NCI-H187 treated with DMSO at 0.1 percent for 48 hours (cell line): ENCODE measurements at places on chromosomes 6 and 20.

DNA sequence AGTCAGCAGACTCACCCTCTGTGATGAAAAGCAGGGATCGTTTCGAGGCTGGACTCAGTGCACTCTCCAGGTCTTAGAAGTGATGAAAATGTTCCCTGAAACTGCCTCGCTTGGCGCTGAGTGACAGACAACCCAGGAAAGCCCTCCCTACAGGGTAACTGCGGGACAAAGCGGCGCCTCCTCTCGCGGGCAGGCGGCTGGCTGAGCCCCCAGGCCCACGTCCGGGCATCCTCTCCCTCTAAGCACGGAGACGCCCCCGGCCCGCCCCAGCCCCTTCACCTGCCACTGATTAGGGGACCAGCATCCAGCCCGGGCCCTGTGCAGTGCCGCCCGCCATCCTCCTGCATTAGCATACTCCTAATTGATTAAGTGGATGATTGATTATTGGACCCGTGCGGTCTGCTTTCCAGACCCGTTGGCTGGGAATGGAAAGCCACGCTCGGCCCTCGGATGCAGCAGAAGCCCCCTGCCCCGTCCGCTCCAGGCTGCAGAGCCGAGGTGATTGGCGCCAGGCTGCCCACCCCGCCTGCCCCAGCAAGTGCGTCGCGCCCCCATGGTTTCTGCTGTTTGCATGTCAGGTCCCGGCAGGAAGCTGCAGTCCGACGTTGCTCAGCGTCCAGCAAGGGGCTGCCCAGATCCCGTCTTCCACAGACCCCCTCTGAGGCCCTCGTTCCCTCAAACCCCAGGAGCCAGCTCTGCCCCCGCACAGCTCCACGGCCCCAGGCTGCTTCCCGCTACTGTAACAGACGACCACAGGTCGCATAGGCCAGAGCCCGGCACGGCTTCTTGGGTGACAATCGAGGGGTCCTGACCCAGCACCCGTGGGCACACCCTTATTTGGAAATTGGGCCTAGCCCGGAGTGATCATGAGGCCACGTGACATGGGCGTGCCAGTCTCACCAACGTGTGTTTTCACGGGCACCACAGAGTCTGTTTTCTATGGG, 131.6 kb downstream of the DLL1 start:
- no peak for DNase-seq

DNA sequence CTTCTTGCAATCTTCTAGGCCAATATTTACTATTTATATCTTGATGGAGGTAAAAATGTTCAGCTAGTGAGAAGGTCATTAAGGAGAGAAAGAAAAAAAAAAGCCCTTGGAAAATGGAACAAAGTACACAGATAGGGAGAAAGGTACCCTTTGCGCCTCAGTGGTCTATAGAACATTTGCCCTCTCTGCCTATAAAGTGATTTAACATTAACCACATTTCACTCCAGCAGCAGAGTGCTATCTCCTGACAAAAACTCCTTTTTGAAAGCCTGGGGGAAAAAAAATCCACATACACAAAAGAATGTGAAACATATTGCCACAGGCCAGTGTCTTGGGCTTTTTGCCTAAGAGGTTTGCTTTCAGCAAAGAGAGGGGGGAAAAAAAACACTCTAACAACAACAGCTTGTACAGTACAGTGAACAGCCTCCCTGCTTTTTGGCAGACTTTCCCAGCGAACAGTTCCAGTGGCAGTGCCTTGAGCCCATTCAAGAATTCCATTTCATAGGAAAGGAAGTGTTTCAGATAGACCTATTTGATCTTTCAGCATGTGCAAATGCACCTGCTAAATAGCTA, 695 bp downstream of the ARHGAP18 start:
- no peak for DNase-seq

GRCh38 chr6:163486821-163487220, 72.3 kb downstream of the QKI start:
- DNase-seq, result no peak

GRCh38 chr6:41371461-41371991, 36.1 kb downstream of the NCR2 start:
- no peak for DNase-seq

DNA sequence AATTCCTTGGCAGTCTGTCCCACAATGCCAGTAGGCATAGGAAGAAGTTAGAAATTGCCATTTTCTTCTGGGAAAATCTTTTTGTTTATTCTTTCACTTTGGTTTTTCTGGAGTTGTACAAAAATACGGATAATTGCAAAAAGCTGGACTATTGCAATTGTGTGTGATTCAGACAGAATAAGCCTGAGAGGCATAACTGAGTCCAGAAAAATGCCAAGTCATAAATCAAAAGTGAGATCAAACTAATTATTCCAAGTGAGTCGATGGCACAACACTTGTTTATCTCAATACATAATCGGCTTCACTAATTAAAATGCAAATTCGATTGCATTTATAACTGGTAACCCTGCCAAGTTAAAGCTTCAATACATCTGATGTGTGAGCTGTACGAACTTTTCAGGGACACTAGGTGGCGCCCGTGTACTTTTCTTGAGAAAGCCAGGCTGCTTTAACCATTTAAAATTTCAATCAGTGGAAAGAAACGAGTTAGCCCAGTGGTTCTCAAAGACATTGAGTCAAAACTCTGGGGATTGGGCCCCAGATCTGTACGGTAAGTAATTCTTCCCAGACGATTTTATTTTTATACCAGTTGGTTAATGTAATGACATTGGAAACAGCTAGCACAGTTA, 102.6 kb downstream of the LAMP5 start:
- DNase-seq, result peak; percentile 35

DNA sequence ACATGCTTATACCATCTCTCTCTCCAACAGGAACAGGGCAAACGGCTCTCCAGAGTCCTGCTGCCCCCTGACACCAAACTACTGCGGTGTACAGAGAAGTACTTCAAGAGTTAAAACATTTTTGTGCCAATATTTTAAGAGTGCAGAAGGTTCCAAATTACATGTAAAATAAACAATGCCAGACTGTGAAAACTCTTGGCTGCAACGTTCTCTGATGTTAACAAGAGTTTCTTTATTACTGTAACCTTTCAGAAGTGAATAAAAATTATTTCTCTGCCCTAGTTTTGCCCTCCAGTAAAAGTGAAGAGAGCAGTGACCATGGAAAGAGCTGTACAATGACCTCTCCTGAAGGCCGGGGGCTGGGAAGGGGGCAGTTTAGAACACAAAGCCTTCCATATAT, 41.4 kb upstream of the FAM83C start:
- DNase-seq, result no peak

DNA sequence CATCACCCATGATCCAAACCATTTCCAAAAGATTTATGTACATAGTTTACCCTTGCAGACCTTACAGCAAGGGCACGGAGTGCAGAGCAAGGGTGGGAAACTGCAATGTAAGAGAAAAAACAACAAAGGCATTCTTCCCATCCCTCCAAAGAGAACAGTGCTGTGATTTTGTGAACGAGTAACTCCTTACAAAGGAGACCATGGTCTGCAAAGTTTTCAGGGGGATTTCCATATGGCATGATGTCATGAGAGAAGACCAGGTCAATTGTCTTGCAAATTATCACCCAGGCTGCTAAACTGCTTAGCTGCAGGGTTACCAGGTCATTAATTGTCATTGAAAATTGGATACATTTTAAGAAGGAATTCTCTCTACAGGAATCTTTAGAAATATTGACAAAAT, 58.3 kb downstream of the LAMP5 start:
- DNase-seq, result no peak

DNA sequence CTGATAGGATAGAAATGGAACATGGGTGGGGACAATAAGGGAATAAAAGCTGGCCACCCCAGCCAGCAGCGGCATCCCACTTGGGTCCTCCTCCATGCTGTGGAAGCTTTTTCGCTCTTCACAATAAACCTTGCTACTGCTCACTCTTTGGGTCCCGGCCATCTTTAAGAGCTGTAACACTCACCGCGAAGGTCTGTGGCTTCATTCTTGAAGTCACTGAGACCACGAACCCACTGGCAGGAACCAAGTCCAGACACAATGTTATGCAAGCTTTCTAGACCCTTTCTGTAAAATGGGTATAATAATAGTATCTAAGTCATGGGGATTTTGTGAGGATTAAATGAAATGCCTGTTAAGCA, 48.9 kb upstream of the EZR start:
- DNase-seq, result no peak

DNA sequence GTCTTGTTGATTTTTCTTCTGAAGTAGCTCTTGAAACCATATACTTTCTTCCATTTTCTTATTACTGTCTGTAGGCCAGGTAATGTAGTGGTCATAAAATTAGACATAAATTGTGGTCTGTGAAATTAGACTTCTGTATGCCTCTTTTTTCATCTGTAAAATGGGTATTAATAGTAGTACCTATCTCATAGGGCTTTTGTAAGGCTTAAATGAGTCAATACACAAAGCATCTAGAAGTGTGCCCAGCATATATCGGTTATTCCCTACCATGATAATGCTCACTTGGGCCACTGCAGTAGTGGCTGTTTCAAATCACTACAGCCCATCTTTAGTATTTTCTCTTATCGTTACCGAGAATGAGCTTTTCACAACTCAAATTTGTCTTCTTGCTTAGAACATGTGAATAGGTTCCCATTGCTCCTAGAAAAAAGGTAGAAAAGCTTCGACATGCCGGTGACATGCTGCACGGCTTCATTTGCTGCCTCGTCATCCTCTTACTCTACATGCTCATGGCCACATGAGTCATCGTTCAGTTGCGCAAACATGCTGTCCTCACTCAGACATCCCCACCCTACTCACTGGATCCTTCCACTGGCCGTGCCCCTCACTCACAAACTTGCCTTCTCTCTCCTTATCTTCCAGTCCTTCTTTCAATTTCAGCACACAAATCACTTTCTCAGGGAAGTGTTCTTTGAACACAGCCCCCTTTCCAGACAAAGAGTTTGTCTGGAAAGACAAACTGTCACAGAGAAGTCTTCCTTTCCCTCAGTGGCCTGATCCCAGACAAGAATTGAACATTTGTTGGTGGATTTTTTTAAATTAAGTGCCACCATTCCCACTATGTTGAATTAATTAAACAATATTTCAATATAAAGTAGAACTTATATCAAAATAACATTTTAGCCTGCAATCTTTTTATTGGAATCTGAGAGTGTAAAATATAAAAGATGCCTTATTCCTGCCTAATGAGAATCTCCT, 32.2 kb upstream of the ERVFRD-1 start:
- no peak for DNase-seq

DNA sequence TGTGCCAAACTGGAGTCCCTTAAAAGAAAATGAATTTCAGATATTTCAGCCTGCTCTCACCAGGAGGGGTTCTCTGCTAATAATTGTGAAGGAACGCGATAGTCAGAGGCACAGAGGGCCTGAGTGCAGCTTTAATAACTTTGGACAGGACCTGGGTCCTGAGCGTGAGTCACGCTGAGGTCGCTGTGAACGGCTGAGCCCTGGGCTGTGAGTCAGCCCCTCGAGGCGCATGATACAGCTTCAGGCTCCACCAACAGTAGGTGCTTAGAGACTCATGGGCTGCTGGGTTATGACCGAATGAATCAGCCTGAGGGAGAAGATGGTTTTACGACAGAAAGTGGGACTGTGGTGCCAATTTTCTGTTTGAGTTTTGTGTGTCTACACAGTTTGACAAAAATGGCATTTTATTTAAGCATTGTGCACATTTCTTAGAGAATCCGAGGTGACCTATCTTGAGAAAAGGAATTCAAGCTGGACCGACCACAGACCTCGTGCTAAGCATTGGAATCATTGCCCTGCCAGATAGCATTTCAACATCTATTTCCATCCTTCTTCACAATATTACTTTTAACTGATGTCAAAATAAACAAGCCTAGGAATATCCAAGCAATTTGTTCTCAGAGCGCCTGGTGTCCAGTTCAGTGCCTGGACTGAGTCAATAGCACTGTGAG, 183.0 kb downstream of the THBS2 start:
- no peak for DNase-seq

GRCh38 chr20:44715499-44716308, 535 bp downstream of the CCN5 start:
- DNase-seq, result no peak
